ENCODE measurements at places on chromosomes 16 and 17.

GRCh38 chr17:34370376-34370996 lies 7.5 kb upstream of the CCL1 start:
- no peak for DNase-seq

GRCh38 chr17:29445844-29446243 lies 55.7 kb downstream of the TAOK1 start:
- no peak for DNase-seq

- DNase-seq = no peak
Measured at GRCh38 chr17:9837551-9838471, 12.1 kb downstream of the GLP2R start.

GRCh38 chr16:77967054-77967904 lies 55.1 kb upstream of the CLEC3A start:
- DNase-seq = no peak

- DNase-seq = no peak
Measured at GRCh38 chr16:69131167-69131838, 1.1 kb downstream of the CHTF8 start.
